ENCODE measurements at places on chromosomes 12 and 14.

DNA sequence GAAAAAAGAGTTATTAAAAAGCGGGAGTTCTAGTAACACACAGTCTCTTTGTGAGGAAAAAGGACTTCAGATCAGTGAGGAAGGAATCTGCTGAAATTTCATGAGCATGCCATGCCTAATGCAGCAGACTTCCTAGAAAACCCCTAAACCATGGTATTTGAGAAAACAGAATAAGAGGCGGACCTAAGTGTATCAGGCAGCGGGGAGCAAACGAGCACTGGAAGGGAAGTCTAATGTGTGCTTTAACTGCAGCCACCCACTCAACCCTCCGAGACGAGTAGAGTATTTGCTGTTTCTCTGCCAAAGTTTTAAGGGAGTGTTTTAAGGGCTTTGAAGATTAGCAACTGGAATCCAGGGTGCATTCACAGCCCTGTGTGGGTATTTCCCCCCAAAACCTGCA lies 36.5 kb downstream of the ACADS start:
- no peak for DNase-seq

DNA sequence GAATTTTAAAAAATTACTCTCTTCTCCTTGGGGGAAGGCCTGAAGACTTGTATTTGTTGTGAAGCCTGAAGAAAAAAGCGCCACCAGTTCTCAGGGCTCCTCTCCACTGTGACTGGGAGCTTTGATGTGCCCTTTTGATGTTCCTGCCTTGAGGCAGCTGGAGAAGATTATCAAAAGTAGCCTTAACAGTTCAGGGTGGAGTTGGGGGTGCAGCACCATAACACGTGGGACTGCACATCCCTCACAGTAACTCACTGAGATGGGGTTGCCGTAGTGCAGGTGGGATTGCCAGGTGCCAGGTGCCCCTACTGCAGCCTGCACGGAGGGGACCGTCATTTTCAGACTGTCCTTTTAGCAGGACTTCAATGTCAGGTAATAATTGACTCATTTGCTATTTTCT lies 474.1 kb downstream of the ETNK1 start:
- DNase-seq = no peak

DNA sequence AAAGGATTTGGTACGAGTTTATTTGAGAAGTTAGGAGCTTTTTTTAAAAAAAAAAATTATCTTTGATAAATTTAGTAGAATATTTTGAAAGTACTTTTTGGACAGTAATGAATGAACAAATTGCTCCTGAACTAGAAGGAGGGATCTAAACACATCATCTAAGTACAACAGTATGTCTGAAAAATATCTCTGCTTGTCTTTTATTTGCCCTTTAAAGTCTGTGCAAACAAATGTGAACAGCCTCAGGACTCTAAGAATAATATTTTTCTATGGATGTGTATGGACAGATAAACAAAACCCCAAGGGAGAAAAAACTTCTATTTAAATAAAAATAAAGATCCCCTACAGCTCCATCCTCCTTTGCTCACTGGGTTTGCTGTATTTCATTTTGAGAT lies 19.5 kb downstream of the FBXL14 start:
- DNase-seq = no peak

DNA sequence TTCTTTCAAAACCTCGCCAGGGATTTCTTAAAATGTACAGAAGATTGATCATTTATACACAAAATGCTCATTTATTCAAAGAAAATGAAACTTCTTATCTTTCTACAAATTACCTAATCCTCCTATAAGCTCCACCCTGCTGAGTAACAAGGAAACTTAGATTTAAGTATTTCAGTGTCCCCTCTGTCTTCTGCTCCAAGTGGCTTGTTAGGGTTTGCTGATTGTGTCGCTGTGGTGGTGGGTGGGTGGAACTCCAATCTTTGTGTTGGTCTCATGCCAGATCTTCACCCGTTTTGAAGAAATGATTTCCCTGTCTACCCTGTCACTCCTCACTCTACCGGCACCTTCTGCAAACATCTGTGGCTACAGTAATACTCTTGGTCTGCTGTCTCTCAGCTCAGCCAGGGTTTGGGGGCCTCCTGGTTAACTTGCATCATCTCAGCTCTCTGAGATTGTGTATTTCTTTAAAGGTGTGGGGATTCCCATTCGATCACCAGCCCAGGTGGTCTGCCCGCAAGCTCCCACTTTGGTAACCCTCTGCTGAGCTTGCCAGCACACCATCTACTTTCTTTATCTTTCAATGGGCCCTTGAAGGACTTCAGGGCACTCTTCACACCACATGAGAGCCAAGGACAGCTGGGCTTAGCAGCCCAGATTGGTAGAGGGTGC lies 73.8 kb downstream of the DRAM1 start:
- DNase-seq = no peak

- no peak for DNase-seq
Observed at GRCh38 chr12:107243341-107243740, 150.0 kb upstream of the CRY1 start.

DNA sequence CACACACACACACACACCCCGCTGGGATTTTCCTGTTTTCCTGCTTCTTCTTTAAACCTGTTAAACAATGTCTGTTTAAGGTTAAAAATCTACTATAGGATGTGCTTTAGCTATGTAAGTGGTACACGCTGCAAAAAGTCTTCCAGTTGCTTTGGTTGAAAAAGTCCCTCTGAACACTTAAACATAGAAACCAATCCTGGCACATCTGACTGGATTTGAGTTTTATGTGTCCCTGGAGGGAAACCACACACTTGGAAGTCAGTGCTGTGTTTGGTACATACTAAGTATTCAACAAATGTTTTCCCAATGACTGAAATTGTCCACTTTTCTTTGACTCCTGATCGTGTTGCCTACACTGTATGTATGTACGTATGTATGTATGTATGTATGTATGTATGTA lies 22.0 kb downstream of the CFL2 start:
- DNase-seq = no peak

Data from NCI-H1417 treated with DMSO at 0.1 percent for 48 hours (cell line).